Urothelium cell line (cell line): ENCODE measurements at places on chromosomes 6 and 20.

DNA sequence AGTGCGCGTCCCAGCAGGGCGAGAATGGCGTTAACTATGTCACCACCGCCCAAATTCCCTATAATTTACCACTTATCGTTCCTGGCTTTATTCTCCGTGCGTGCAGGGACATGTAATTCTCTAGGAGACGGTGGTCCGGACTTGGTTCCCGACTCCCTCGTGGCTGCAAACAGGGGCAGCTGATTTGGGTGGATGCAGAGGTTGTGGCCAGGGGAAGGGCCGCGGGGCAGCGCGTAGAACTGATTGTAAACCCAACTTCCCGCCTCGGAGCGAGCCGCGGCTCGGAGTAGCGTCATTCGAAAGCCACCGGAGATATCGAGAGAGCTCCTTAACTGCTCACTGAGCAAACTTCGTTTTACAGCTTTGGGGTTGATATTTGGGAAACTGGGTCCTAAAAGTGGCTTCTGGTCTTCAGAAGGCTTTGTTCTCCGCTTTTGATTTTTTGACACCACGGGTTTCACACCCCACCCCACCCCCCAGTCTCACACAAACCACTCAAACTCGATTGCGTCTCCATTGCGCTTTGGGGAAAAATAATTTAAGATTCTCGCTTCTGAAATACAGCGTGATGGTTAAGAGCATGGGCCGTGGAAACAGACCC is 17.5 kb upstream of the ZSCAN9 start:
- DNase-seq: peak; percentile 62

DNA sequence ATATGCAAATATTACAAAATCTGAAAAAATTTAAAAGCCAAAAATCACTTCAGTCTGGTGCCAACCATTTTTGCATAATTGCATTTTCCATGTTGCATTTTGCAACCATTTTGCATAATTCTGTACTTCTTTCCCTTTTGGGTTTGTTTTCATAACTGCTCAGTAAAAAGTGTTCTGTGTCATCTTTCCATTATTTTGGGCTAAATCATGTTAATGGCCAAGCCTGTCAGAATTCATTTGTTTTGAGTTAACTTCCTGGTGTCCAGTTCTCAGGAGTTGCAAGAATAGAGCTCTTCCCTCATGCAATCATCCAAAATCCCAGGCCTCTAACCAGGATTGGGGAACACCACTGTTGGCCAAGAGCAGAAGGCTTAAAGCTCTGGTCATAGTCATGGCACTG is 133.6 kb downstream of the MTHFD1L start:
- DNase-seq: no peak

DNA sequence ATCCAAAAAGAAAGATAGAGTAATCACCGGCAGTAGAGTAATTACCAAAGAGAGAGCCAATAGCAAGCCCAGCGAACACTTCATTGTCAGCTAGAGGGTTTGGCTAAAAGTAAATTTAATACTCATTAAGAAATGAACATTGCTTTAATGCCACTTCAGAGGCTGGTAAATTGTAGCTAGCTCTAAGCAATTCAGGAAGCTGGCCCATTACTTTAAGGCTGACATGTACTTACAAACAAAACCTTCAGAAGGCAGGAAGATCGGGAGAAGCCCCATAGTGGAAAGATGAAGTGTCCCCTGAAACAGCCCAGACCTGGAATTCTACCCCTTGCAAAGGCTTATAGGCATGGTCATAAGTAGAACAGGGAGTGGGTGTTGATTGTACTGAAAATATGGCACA is 396.6 kb upstream of the ID4 start:
- no peak for DNase-seq

GRCh38 chr6:102848796-102849195 is 1455.3 kb downstream of the GRIK2 start:
- DNase-seq: no peak

DNA sequence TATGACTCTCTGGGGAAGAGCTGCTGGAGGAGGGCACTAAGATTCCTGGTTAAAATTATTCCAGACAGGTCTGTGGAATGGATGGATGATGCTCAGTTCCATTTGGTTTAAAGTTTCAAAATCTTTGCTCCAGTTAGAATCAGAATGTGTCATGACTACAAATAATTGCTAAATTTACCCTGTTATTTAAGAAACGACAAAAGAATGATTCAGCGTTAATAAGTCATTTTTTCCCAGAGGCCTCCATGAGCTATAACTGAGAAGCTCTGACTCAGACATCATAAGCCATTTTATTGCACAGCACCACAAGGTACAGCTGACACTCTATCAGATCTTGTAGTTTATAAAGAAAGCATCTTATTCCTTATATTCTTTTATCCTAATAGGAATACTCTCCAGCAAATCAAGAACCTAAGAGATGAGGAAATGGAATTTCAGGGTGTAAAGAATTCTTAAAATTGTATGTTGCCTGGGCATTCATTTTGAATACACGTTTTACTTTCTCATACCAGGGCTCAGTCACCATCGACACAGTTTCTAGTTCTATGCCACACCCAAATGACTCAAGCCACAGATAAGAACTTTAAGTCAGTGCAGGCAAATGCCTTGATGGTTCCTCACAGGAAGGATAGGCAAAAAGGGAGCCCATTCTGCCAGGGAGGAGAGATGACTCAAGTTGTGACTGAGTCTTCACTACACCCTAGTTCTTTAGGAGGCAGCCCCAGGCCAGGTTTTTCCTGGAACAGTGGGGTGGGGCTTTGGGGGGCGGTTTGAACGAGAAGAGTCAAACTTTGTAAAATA is 636.0 kb downstream of the MMUT start:
- DNase-seq: peak; percentile 77
